NCI-H345 (cell line): ENCODE measurements at places on chromosomes 7 and 10.
A peak's percentile ranks its signal among the peaks of the same experiment; 100 is the strongest.

GRCh38 chr10:104921763-104922162 is 280.7 kb downstream of the SORCS3 start:
- no peak for DNase-seq

GRCh38 chr7:5477126-5477525 is 53.5 kb upstream of the TNRC18 start:
- DNase-seq: no peak

- DNase-seq: peak; percentile 66
Measured at GRCh38 chr7:135342887-135343286, 109.2 kb downstream of the STRA8 start.

- DNase-seq: no peak
Measured at GRCh38 chr7:141663081-141663849, 38.7 kb downstream of the DENND11 start.

- no peak for DNase-seq
Measured at GRCh38 chr10:121771966-121772365, 155.9 kb downstream of the ATE1 start.

GRCh38 chr10:59093461-59093860 is 83.0 kb upstream of the PHYHIPL start:
- no peak for DNase-seq

- DNase-seq: peak; percentile 33
Measured at GRCh38 chr10:59585046-59585700, 124.5 kb downstream of the SLC16A9 start.

- DNase-seq: no peak
Measured at GRCh38 chr7:128374041-128374440, 12.6 kb upstream of the PRRT4 start.

- no peak for DNase-seq
Measured at GRCh38 chr10:110501142-110501937, 3.6 kb downstream of the DUSP5 start.

DNA sequence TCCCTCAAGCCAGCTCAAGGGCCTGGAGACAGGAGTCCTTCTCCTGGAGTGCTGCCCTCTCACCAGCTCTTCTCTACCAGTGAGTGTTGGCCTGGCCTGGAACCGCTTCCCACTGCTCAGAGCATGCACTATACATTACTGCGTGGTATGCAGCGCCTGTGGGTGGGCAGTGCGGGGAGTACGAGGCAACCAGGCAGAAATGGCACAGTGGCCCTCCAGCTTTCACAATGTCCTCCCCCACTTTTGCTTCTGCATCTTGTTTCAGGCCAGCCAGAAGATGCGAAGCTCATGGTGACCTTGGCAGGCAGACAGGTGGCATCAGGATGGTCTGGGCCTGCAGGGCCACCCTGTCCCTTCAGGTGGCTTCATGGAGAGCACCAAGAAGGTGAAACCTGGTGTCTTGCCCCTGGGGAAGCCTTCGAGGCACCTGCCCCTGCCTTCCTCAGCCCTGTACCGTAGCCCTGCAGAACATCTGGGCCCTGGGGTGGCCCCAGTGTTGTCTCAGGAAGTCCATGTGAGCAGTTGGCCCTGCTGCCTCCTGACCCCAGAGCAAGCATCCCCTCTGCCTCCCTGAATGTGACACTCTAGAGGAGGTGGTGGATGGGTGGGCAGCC is 35.8 kb downstream of the RASGEF1A start:
- no peak for DNase-seq

GRCh38 chr7:27995228-27995627 is 185.4 kb downstream of the JAZF1 start:
- no peak for DNase-seq

GRCh38 chr7:95018021-95018420 is 110.6 kb downstream of the PPP1R9A start:
- DNase-seq: no peak

- DNase-seq: peak; percentile 3
Measured at GRCh38 chr7:85186083-85186520, 754 bp downstream of the SEMA3D start.

DNA sequence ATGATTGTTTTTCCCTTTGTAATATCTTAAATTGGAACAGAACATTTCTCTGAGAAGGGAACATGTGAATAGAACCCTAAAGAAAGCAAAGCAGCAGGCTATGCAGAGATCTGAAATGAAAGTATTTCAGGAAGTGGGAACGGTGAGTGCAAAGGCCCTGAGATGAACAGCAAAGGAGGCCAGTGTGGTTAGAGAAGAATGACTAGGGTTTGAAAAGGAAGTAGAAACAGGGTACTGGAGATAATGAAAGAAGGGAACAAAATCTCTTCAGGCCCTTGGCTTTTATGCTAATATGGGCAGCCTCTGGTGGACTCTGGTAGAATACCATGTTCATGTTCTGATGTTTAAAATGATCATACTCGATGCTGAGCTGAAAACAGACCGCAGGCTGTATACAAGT is 22.2 kb downstream of the ARHGAP21 start:
- DNase-seq: no peak

GRCh38 chr7:4709187-4709586 is 27.1 kb downstream of the FOXK1 start:
- DNase-seq: no peak

DNA sequence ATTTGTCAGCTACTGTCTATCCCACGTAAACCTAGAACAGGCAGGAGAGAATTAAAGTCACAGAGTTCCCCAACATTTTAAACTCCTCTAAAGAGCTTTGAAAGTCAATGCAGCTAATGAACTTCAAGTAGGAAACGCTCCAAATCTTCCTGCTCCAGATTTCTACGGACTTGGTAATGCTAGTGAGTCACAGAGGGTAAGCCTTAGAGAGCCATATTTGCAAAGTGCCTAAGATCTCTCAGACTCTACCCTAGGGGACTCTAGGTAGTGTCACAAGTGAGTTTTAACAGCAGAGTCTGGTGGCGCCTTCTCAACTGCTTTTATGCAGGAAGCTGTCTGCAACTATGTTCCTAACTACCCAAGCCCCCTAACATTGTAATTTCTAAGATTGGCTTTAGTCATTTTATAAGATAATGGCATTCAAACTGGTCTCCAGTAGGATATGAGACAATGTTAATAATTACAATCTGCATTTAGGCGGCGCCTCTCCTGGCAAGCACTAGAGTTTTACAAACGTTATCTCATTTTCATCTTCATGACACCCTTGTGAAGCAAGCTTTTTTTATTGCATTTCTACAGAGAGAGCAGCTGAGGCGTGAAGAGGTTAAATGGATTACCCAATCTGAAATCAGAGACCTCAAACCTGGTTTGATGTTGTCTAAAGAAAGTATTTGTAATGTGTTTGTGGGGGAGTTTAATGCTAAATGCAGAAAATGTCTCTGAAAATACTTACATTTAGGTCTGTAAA is 22.0 kb upstream of the FZD1 start:
- DNase-seq: no peak

- DNase-seq: no peak
Measured at GRCh38 chr10:14858338-14858960, 20.2 kb upstream of the SUV39H2 start.

DNA sequence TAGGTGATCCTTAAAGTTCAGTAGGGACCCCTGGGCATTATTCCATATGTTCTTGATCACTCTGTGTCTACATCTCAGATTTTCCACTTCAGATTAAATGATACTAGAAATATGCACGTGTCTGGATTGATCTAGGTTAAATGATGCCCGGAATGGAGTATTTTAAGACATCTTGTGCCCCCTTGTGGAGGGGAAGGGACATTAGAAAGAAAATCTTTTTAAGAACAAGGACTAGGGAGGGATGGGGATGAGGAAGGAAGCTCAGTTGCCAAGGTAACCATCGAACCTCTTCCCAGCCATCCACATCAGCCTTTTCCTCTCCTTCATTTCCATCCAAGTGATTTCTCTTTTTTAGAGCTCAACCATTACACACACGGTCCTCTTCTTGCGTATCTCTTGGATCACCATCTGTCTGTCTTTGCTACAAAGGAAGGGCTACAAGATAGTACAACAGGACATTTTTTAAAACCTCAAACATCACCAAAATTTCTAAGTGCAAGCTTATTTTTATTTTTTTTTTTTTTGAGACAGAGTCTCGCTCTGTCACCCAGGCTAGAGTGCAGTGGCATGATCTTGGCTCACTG is 40.5 kb downstream of the PRSS2 start:
- DNase-seq: peak; percentile 41

- no peak for DNase-seq
Measured at GRCh38 chr10:63611078-63611477, 89.9 kb downstream of the REEP3 start.

- DNase-seq: no peak
Measured at GRCh38 chr7:49596701-49597491, 176.5 kb upstream of the VWC2 start.

DNA sequence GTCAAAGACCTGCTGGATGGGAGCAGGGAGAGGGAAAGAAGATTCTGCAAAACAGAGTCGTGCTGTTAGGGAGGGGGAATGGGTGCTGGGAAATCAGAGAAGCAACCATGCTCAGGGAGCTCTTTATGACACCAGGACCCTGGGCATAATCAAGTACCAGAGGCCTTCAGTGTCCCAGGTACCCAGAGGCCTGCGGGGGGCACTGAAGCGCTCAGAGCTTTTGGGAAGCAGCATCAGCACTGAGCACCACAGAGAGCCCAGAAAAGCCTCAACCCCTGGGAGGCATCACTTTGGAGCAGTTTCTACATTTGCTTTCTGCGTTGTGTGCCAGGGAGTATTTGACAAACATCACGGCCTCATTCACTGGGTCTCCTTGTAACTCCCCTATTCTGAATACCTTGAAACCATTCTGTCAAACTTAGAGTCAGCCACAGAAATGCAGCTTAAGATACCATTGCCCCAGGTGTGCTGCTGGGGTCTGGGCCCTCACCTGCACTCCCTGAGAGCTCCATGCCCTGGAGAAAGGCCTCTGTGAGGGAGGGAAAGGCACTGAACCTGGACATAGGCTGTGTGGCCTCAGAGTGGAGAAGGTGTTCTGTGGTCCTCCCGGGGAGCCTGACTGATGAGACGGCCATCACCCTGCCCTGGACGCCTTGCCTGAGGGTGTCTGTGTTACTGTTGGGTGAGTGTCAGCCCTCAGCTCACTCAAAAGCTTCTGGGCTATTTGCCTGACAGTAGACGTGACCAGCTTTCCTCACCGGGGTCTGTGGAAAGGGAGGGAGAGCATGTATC is 37.1 kb downstream of the CXCL12 start:
- DNase-seq: no peak

DNA sequence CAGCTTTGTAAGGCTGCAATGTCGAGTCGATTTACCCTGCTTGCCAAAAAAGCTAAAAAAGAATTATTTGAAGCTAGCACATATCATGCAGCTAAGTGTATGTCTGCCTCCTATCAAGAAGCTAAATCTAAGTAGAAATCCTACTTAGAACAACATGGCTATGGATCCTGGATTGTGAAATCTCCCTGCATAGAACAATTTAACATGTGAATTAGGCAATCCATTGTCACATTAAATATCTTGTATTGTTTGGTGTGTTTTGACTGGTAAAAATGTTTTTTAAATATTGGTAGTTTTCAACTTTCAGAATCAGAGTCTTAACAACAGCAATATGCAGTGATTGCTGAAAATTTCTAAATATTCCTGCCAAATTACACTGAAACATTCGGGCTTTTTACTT is 73.3 kb downstream of the SKIDA1 start:
- DNase-seq: no peak

GRCh38 chr7:45715471-45716352 is 141.5 kb downstream of the ADCY1 start:
- DNase-seq: no peak

DNA sequence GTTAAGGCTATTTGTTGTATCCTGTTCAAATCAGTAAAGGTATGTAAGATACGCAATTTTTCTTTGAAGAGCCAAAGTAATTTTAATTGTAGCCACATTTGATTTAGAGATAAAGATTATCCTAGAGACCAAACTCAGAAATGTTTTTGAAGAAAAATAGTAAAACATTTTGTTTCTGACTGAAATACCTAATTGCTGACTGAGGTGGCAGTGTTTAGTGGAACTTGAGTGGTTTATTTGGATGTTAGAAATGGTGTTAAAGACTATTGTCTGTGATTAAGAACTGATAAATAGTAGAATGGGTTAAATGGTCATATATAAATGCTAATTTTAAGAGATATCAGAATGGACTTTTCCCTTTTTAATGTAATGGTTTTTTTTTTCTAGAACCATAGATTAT is 15.3 kb downstream of the EDRF1 start:
- no peak for DNase-seq

DNA sequence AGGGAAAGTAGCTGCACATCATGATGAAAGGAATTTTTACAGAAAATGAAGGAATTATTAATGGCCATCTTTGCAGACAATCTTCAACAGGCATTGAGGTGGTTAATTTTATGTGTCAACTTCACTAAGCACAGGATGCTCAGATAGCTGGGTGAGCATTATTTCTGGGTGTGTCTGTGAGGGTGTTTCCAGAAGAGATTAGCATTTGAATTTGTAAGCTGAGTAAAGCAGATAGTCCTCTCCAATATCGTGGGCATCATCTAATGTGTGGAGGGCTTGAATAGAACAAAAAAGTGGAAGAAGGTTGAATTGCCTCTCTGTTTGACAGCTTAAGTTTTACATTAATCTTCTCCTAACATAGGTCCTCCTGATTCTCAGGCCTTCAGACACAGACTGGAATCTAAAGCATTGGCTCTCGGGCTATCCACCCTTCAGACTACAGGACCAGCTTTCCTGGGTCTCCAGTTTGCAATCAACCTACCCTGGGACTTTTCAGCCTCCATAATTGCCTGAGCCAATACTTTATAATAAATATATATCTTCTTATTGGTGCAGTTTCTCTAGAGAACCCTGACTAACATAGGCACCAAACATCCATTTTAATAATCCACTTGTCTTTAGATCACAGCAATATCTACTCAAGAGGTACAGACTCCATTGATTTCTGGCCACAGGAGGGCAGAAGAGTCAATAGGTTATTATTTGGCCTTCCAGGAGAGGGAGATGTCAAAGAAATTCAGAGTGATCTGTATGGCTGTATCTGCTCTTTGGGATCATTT is 10.5 kb upstream of the CRPPA start:
- peak; percentile 6 for DNase-seq

DNA sequence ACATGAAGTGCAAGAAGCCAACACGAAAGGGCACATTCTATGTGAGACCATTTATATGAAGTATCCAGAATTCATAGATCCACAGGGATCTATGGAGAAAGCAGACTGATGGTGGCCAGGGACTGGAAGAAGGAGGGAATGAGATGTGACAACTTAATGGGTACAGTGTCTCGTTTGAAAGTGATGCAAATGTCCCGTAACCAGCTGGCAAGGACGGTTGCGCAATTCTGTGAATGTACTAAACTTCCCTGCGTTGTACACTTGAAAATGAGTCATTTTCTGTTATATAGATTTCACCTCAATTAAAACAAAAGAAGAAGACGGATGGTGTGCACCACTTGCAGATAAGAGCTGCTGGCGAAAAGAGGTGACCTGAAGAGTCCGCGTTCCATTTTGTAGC is 861.1 kb downstream of the TYW1 start:
- no peak for DNase-seq

DNA sequence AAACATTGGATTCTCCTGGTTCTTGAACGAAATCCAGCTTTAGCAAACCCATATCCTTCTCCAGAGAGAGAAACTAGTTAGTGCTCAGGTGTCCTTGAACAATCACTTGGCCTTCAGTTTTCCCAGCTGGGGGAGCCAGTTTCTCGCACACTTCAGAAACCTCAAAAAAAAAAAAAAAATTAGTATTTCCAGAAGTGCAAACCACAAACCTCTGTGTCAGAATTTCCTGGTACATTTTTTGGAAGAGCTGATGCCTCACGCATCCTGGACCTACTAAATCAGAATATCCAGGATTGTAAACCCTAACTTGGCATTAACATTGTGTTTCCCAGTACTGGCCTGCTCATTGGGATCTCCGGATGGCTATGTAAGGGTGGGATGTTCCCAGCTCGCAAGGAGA is 143.4 kb upstream of the EGR2 start:
- DNase-seq: no peak

- DNase-seq: no peak
Measured at GRCh38 chr7:104852386-104852785, 161.6 kb upstream of the KMT2E start.
